ENCODE measurements at places on chromosomes 3 and 15. TPM values are rescaled to one million over a fixed set of nuclear protein-coding genes. Genes with fewer than 3 reads are reported as not detected.

DNA sequence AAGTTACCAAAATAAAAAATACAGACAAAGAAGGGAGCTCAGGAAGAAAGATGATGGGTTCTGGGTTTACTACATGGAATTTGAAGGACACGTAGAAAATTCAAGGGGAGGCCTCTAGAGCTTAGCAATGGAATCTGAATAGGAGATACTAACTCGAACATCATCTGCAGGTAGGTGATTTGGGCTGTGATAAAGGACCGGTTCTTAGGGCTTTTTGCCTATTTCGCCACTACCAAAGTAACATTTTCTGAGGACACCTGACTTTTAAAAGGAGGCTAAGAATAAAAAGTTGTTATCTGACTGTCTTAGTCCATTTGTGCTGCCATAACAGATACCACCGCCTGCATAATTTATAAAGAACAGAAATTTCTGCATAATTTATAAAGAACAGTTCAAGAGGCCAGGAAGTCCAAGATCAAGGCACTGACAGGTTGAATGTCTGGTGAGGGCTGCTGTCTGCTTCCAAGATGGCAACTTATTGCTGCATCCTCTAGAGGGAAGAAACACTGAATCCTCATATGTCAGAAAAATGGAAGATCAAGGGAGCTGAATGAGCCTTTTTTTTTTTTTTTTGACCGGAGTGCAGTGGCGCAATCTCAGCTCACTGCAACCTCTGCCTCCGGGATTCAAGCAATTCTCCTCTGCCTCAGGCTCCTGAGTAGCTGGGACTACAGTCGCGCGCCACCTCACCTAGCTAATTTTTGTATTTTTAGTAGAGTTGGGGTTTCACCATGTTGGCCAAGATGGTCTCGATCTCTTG, 67.9 kb upstream of the UBE2E2 start:
- DNase-seq = no peak

DNA sequence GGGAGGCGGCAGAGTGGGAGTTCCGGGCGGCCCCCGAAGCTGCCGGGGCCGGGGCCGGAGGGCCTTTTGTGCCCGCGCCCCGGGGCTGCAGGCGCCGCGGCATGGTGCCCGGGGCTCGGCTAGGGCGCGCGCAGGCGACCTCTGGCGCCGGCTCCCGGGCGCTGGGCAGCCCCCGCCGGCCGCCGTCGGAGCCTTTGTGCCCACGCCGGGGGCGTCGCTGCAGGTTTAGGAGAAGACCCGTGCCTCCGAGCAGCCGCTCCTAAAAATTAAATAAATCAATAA, 299 bp downstream of the PAQR9 start:
- no peak for DNase-seq

- no peak for DNase-seq
Observed at GRCh38 chr15:98505611-98506031, 142.7 kb upstream of the IGF1R start.

The EPHA6 gene
- polyA plus RNA-seq = 0.35 TPM

GRCh38 chr15:89578146-89578545, 2.9 kb downstream of the TICRR start:
- no peak for DNase-seq

DNA sequence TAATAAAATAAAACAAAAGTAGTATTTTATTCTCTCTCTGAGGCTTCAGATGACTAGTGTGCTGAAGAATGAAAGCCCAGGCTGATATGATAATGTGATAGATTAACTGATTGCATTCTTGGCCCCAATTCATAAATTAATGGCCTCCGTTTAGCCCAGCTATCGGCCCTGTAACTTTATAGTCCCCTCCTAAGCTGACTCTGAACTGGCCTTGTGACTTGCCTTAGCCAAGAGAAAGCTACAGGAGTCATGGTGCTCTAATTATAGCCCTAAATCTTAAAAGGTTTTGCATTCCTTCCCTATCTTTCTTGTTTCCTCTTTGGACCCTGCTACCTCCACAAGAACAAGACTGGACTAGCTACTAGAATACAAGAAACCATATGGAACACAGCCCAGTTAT, 123.2 kb upstream of the EPHA3 start:
- DNase-seq = no peak

The CCPG1 gene
- 40.2 TPM for polyA plus RNA-seq

Data from muscle of back (tissue), 13 donors.